ENCODE measurements at places on chromosomes 5 and 9.
A peak's percentile ranks its signal among the peaks of the same experiment; 100 is the strongest.

DNA sequence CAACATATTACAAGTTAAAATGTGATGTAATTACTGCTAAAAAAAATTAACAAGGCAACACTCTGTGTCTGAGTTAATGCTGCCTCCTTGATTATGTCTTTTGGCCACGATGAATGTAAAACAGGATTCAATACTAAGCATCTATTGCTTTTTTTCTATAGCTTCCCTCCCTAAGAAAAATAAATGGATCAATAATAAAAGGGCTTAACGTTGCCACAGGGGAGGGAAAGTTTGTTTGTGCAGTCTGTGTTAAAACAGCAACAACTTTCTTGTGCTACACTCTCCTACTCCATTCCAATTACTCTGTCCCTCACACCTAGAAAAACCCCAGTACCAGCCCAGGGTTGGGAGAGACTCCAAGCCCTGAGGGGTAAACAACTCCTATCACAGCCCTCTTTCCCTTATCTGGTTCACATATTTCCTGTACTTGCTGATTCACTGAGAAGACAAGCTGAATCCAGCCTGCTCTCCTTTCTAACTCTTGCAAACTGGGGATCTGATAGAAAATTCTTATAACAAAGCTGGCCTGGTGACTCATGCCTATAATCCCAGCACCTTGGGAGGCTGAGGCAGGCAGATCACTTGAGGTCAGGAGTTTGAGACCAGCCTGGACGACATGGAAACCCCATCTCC is 44.8 kb downstream of the PTPN3 start:
- DNase-seq, result peak; percentile 6

DNA sequence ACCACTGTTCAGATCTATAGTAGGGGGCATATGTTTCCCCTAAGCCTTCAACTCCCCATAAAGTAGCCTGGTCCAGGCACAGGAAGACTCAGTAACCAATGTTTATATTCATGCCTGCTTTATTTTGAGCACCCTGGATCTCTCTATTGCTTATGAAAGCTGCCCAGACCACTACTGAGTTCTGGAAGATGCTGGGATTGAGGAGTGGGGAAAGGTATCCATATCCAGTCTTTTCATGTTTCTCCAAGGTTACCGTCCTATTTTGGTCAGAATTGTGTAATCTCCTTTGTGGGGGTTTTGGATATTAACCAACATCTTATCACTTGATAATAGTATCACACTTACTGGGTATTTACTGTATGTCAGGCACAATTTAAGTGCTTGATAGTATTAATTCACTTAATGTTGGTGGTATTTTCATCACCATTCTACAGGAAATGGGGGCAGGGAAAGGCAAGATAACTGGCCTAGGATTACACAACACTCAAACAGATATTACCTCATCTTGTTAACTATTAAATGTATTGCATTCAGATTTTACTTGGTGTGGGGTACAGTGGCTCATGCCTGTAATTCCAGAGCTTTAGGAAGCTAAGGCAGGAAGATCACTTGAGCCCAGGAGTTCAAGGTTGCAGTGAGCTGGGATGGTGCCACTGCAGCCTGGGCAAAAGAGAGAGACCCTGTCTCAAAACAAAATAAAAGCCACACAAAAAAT is 36.3 kb downstream of the RUSC2 start:
- DNase-seq, result no peak

DNA sequence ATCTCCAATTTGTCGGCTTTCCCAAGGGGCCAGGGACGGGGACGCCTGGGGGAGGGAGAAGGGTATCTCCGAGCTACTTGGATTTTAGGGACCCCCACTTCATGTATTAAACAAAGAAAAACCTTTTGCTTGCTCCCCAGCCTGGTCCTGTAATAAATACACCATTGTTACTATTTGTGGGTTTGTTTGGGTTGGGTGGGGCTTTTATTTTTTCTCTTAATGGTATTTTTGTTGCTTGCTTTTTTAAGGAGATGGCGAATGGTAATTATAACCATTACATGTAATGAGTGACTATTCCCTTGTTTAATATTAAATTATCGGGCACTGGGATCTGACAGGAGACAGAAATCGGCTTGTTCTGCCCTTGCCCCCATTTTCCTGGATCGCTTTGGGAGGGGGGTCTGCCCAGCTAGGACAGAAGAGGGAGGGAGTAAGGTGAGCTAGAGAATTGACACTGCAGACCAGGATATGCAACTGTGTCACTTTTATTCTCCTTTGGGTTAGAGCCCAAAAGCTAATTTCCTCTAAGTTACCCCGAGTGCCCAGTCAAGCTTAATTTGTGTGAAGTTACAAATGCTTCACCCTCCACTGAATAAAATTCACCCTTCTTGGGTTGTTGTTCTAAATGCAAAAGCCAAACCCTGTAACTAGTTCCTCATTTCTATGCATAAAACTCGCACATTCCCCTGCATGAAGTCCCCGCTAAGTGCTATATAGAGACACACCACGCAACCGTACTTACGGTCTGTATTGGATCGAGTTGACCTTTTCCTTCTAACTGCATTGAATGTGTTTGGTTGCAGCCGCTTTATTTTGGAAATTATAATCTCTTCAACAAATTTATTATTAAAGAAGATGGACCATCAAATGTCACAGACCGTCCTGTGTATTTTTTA is 1.6 kb upstream of the ZNF608 start:
- DNase-seq, result no peak

DNA sequence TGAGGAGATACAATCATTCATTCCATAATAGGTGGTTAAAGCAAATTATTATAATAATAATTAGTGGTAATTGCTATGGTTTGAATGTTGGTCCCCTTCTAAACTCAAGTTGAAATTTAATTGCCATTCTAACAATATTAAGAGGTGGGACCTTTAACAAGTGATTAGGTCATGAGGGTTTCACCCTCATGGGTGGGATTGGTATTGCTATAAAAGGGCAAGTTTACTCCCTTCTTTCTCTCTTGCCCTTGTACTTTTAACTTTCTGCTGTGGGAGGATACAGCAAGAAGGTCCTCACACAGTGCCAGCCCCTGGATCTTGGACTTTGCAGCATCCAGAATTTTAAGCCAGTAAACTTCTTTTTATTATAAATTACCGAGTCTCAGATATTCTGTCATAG is 101.9 kb upstream of the PARP8 start:
- no peak for DNase-seq

DNA sequence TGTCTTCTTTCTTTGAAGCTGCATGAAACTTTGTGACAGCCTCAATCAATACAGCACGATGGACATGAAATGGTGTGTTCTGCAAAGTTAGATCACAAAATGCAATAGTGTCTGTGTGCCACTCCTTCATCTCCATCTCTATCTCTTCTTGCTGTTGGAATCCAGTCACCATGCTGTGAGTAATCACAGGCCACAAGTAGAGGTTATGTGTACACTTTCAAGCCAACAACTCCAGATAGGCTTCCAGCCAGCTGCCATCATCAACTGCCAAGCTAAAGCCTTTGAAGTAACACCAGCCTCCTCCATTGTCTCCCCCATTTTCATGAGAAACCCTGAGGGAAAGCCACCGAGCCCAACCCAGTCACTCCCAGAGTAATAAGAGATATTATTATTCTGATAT is 360.6 kb downstream of the PTPRD start:
- no peak for DNase-seq

DNA sequence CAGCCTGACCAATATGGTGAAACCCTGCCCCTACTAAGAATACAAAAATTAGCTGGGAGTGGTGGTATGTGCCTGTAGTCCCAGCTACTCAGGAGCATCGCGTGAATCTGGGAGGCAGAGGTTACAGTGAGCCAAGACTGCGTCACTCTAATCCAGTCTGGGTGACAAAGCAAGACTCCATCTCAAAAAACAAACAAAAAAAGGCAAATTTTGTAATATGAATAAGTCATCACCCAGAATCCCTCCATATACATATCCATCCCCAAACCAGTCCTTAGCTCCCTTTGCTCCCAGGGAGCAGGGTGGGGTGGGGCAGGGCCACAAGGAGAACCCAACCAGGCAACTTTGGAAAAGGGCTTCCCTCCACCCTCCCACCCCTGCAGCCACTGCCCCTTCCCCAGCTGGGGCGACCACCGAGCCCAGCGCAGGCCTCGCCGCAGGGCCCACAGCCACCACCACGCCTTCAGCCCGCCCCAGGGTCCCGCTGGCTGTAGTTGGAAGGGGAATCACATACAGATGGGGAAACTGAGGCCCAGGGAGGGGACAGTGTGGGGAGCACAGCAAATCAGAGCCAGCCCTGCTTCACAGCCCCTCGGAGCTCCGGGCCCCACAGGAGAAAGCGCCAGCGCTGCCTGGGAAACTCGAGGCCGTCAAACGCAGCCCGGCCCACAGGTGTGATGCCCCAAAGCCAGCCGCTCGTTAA is 7.8 kb downstream of the NOTCH1 start:
- no peak for DNase-seq

DNA sequence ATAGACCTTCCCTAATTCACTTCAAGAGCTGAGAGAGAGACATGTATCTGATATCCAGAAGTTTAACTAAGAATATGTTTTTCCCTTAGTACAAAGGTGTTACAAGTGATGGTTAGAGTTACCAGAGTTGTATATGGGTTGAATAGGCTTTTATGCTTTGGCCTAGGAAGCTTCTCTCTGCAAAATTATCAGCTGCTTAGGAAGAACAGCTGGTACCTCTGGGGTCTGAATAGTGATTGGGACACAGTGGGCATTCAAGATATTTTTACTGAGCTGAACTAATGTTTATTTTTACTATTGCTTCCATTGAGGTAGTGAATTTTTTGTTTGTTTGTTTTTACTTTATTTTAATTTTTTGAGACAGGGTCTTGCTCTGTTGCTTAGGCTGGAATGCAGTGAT is 67.6 kb upstream of the BASP1 start:
- no peak for DNase-seq

- DNase-seq, result no peak
Observed at GRCh38 chr5:122656160-122656559, 118.7 kb upstream of the SNX2 start.

GRCh38 chr5:138371454-138371853 is 19.0 kb downstream of the KDM3B start:
- DNase-seq, result no peak

DNA sequence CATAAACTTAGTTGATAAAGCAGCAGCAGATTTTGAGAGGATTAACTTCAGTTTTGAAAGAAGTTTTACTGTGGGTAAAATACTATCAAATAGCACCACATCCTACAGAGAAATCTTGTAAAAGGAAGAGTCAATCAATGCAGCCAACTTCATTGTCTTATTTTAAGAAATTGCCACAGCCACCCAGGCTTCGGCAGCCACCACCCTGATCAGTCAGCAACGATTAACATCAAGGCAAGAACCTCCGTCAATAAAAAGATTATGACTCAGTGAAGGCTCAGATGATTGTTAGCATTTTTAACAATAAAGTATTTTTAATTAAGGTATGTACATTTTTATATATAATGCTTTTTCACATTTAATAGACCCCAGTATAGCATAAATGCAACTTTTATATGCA is 122.3 kb upstream of the NR4A3 start:
- no peak for DNase-seq

GRCh38 chr9:70318002-70318401 is 59.2 kb downstream of the SMC5 start:
- no peak for DNase-seq

GRCh38 chr9:124810663-124811355 is 33.9 kb downstream of the OLFML2A start:
- peak; percentile 63 for DNase-seq

GRCh38 chr5:15284706-15285105 is 215.3 kb upstream of the FBXL7 start:
- DNase-seq, result no peak

- DNase-seq, result no peak
Observed at GRCh38 chr9:74431467-74431866, 65.7 kb upstream of the RORB start.

DNA sequence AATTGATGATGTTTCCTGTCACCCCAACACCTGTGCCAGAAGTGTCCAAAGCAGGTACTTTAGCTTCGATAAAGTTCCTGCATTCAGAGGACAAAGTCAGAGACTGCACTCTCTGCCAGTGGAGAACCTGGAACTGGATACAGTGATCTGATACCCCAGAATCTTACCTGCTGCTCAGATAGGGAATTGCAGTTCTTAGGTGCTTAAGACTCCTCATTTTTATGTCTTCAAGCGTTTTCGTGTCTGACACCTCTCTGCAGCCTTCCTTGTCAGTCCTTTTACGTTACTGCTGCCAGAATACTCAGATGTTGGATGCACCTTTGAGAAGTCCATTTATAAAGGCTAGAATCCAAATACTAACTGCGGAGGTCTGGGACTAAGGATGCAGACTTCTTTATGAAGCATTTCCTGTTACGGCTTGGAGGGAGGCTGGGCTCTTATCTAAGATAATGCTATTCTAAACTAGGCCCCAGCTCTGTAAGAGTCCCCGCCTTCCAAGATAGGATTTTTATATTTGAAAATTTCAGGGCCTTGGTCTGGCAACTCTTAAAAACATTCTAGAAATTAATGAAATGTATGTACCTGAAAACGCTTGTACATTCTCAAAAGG is 1.9 kb downstream of the ISOC1 start:
- no peak for DNase-seq

- DNase-seq, result no peak
Observed at GRCh38 chr9:27888661-27889295, 315.5 kb upstream of the C9orf72 start.

- DNase-seq, result no peak
Observed at GRCh38 chr9:133129001-133129795, 8.2 kb upstream of the RALGDS start.

- no peak for DNase-seq
Observed at GRCh38 chr9:134494273-134494815, 147.3 kb upstream of the COL5A1 start.

DNA sequence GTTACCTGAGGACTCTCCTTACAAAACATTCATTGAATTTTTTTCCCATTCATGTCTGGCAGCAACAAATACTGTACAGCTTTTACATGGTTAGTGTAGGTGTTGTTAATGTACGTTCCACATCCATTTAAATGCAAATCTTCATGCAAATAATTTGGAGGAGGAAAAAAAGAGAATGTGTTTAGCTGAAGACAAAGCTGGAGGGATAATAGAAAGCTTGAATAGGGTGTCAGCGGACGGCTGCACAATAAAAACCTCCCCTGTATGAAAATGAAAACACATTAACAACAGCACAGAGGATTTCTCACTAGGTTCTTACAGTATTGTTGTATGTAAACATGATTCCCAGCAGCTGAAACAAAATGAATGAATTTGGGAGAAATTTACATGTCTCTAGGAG is 231.5 kb downstream of the ZNF608 start:
- no peak for DNase-seq

GRCh38 chr5:2800035-2800434 is 48.6 kb upstream of the IRX2 start:
- DNase-seq, result no peak

DNA sequence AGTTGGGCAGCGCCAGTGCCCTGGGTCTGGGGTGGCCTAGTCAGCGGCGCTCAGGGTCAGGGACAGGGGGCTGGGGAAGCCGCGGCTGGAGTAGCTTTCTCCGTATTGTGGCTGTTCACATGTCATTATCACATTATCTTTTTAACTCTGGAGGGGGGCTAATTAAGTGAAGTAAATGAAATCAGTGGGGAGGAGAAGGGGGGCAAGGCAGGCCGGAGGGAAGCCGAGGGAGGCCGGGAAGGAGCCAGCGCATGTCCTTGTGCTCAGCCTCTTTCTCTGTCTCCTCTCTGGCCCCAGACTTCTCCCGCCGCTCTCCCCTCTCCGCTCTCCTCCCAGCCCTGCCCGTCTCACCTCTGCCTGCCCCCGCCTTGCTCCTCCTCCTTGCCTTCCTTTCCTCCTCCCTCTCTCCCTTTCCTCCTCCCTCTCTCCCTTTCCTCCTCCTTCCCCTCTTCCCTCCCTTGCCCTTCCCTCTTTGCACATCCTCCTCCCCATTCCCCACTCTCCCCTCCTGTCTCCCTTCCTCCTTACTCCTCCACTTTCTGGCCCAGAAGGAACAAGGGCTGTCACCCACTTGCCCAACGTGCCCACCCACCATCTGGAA is 38.7 kb downstream of the ASS1 start:
- no peak for DNase-seq

GRCh38 chr9:98191671-98192502 is 550 bp downstream of the CORO2A start:
- DNase-seq, result no peak
